ENCODE measurements at places on chromosomes 2 and 18.

GRCh38 chr18:79855147-79855933 lies 57.6 kb downstream of the KCNG2 start:
- DNase-seq: no peak

DNA sequence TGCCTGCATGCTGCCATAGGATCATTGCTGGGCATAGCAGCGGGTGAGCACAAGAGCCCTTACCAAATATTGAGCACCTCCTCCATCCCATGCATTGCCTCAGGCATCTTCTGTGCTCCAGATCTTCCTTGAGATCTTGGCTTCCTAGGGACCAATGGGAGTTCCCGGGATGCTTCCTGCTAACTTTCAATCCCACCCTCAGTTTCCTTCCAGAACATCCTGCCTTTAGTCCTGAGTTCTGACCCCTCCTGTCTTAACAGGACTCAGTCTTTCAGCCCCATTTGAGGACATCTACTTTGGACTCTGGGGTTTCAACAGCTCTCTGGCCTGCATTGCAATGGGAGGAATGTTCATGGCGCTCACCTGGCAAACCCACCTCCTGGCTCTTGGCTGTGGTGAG lies 15.3 kb downstream of the SLC14A1 start:
- no peak for DNase-seq

GRCh38 chr2:56515399-56515798 lies 331.6 kb downstream of the CCDC85A start:
- no peak for DNase-seq

- no peak for DNase-seq
Observed at GRCh38 chr2:119435081-119435952, 3.7 kb downstream of the TMEM37 start.

GRCh38 chr18:21129566-21130216 lies 18.1 kb upstream of the ROCK1 start:
- DNase-seq: no peak

DNA sequence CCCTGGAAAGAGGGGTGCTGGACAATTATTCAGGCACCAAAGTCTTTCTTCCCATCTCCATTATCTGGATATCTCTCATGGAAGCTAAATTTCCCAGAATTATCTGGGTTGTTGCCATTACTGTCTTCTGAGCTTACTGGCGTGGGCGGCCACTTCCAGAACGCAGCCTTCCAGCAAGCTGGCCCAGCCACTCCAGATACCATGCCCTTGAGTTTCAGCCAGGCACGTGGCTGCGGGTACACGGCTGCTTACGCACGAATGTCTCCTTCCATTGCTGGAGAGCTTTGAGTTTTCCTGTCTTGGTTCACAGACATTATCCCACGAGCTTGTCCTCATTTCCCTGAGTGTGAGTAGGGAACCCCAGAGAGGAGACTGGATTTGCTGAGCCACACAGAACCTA lies 32.7 kb downstream of the CELF4 start:
- DNase-seq: no peak

DNA sequence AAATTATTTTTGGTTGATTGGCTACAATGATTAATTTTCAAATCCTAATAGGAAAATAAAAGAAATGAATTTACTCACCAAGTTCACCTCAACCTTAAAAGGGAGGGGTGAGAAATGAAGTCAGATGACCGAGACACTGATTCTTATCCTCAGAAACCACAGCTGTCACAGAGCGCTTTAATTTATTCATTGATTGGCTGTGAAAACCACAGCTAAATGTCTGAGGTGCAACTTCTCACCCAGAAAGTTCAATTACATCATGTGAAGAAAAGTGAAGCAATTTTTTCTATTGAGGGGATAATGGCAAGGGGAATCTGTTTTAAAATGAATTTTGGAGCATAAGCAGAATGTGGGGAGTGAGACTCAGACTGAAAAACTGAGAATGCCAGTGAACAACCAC lies 128.4 kb downstream of the RNF152 start:
- no peak for DNase-seq

DNA sequence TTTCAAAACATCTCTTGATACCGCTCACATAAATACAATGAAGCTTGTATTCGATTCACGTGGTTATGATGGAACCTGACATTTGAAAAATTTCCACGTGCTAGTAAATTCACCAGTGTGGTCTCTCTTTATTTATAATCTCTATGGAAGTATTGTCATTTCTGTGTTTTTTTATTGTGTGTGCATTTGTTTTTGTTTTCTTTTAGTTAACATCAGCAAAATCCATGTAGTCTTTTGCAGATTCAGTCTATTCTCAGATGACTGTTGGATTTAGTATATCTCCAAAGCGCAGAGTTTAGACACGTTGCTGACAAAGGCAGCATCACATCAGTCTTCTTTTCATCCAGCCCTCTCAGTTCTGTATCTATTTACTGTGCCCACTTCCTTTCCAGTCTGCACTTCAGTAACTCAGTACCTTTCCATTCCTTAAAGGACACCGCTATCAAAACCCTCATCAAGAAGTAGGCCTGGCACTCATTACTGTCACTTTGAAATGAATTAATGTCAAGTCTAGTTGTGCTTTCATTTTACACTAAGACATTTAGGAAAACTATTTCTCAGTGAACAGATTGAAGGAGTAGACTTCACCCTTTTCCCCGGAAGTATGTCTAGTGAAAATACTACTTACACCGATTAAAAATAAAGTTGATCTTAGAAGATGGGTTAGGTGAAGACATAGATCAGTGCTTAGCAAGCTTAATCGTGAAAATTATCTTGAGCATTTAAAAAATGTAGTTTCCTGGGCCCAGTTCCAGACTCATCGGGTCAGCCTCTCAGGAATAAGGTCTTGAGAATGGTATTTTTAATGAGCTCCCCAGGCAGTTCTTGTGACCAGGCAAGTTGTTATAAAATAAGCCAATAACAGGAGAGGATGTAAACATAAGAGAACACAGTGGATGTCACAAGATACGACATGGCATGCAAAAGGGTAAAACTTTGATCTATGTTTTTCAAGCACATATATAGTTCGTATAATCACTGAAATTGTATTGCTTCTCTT lies 506.8 kb upstream of the ZEB2 start:
- DNase-seq: no peak

GRCh38 chr18:24185805-24186204 lies 46.9 kb downstream of the CABYR start:
- DNase-seq: no peak

DNA sequence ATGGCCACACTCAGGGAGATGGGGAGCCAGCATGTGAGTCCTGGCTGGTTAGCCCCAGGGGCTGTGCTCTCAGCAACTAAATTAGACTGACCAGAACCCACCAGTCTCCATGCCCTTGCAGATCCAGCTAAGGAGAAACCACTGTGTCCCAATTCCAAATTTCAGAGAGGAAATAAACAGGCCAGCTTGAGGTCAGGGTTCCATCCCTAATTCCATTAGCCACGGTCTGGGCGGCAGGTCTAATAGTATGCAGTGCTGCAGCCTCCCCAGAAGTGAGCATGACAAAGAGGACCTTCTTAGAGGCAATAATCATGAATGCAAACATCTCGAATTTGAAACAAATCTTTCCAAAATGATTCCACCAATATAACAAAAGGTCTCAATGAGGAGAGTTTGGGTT lies 671.2 kb downstream of the BCL11A start:
- no peak for DNase-seq

DNA sequence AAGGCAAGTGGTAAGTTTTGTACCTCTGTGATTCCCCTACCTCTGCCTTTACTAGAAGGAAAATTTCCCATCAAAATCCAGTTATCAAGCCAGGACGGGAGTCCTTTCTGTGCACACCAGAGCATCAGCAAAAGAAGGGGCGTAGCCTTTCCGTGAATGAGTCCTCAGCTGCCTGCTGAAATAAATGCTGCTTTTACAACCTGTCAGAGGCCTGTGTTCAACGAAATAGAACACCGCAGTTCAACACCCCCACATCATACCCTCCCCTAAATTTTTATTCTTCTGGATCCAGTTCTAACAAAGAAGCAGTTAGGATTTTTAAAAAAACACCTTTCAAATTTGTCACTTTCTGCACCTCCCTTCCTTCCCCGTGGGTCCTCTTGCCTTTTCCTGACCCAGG lies 135.8 kb downstream of the SETBP1 start:
- DNase-seq: no peak

GRCh38 chr2:118823633-118824032 lies 23.8 kb downstream of the EN1 start:
- DNase-seq: no peak

- no peak for DNase-seq
Observed at GRCh38 chr18:56445422-56445821, 193.0 kb downstream of the TXNL1 start.

DNA sequence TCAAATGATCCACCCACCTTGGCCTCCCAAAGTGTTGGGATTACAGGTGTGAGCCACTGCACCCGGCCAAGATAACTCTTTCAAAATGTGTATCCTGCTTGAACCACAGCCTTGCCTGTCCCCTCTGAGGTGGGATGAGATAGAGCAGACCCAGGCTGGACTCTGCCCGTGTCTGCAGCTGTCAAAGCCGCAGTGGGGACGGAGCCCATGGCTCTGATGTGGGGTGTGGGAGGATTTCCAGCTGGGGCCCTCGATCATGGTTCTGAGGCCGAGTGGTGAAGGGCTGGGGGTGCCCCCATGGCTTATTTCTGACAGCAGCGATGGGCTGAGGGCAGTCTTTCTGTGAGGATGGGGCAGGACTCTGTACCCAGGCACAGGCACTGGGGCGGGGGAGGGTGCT lies 104.5 kb downstream of the DGKD start:
- DNase-seq: no peak

DNA sequence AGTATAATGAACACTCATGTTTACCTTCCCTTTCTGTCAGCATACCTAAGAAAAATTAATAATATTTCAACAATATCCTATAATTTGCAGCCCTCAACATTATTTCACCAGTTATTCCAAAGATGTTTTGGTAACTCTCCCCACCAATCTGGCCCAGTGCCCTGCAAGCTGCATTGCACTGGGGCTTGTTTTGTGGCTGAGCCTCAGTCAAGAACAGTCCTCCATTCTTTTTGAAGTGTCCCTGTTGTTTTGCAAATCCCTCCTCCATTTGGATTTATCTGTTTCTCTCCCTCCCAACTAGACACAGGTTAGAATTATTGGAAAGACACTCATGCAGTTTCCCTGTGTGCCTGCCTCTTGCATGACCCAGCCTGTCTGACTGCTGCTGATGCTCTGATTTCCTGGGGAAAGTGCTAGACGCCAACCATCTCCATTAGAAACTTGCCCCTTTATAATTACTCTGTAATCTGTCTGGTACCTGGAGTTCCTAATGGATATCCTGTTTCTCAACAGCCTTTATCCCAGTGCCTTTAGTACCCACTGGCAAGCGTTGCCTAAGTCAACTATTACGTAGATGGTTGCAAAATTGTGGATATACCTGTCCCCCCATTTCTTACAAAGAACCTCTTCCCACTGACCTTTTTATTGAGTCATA lies 60.2 kb downstream of the EIF5B start:
- no peak for DNase-seq

DNA sequence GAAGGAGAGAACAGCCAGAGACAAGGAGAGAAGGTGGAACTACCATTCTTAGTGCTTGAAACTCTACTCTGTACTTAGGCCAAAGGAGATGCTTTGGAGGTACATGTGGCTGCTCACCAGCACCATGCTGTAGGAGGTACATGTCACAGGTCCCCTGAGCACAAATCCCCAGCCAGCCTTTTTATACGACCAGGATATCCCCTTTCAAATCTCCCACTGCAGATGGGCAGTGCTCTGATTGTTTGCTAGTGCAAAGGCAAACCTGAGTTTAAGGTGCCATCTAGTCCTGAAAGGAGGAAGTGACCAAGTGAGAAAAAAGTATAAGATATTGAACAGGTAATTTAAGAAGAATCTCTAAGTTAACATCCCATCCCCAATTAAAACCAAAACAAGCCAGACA lies 17.1 kb upstream of the TTC21B start:
- DNase-seq: no peak

GRCh38 chr2:216594081-216594480 lies 39.1 kb upstream of the IGFBP2 start:
- no peak for DNase-seq

DNA sequence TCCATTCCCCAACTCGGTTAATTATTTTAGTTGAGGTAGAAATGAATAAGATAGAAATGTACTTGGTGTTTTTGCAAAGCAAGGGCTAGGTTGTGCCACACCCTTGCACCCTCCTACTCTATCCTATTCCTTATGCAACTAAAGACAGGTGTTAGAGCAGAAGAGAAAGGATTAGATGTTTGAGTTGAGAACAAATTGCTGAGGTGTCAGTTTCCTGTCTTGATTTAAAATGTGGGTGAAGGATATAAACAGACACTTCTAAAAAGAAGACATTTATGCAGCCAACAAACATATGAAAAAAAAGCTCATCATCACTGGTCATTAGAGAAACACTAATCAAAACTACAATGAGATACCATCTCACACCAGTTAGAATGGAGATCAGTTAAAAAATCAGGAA lies 1256.2 kb downstream of the CNTNAP5 start:
- no peak for DNase-seq

DNA sequence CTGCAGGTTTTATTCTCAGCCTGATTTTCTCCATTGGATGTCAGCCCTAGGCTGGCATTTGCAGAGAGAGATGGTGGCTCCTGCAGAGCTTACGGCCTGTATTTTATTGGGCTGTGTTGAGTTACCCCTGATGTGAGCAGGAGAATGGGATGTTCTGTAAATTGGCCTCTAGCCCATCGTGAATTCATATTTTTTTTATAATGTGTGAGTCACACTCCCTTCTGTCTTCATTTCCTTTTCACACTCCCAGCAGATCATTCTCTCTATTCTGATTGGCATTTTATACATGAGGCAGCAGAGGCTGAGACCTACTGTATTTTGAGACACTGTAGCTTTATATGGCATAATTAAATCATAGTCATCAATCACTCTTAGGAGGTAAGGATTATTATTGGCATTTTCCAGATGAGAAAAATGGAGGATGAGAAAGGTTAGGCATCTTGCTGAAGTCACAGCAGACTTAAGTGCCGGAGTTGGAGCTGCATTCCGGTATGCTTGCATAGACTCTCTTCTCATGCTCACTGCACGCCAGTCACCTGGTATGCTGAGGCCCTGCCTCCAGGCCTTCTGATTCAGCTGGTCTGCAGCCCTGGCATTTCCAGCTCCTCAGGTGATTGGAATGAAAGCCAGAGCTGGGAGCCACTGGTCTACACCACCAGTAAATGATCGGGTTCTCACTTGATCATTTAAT lies 142.4 kb downstream of the NEDD4L start:
- DNase-seq: no peak

GRCh38 chr2:168708080-168708479 lies 94.4 kb upstream of the NOSTRIN start:
- DNase-seq: no peak

- no peak for DNase-seq
Observed at GRCh38 chr2:7895289-7895688, 786.6 kb upstream of the ID2 start.

DNA sequence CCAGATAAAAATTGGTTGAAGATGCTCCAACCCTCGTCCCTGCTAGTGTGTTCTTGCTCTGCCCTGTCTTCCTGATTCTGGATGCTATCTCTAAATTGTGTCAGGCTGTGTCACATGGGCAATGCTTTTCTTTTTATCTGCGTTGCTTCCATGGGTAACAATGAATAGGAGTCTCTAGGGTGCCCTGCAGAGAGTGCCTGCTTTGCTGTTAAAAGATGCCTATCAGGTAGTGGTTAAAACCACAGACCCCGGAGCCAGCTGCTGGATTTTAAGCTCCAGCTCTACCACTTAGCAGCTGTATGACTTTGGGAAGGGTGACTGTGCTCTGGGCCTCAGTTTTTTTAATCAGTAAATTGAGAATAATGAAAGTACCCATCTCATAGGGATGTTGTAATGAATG lies 340.3 kb downstream of the PLCL1 start:
- no peak for DNase-seq

- DNase-seq: no peak
Observed at GRCh38 chr2:200454927-200455801, 54.7 kb downstream of the KCTD18 start.
